ENCODE measurements at places on chromosomes 7 and 10.

DNA sequence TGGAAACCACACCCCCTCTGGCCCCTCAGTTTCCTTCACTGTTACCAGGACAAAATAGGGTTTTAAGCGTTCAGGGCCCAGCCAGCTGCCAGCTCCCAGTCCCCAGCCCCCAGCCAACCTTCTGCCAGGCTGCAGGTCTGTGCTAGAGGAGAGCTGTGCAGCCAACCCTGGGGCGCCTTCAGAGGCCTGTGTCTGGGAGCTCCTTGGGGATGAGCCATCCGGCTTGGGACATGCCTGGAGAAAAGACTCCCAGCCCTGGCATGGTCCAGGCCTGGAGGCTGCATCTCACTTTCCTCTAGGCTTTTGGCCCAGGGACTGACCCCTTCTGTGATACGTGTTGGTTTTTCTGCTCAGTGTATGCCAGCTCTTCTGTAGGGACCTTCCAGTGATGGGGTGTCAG is 487.6 kb upstream of the MGMT start:
- DNase-seq: no peak

- DNase-seq: no peak
Measured at GRCh38 chr10:60910543-60910942, 33.4 kb downstream of the RHOBTB1 start.

GRCh38 chr7:113086431-113086888 is at the start of gene GPR85:
TSS of gene GPR85 (minus strand) at chr7:113086827. CDS start at chr7:113084721, 2,106 bp downstream.
- peak; percentile 60 for DNase-seq

DNA sequence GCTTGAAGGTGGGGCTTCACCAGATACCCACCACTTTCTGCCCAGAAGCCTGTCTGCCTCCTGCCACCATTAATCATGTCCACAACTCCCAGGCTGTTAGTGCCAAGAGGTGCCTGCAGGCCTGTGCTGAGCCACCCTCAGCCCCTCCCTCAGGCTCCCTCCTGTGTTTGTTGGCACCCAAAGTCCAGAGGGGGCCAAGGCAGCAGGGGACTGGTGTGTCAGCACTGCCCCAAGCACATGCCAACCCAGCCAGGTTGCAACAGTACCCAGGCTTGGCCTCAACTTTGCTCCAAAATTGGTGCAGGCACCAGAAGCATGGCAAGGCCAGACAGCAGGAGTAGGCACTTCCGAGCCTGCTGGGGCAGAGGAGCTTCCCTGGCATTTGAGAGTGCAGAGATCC is 111.3 kb downstream of the HPSE2 start:
- DNase-seq: no peak

DNA sequence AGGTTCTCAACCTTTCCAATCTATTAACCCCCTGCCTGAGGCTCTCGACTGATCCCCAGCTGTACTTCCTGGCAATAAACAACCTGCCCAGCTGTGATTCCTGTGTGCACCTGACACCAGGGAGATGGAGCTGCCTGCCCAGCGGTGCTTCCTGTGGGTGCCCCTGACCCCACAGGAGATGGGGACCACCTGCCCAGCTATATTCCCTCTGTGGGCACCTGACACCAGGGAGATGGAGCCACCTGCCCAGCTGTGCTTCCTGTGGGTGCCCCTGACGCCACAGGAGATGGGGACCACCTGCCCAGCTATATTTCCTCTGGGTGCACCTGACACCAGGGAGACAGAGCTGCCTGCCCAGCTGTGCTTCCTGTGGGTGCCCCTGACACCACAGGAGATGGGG is 184.0 kb downstream of the DIP2C start:
- no peak for DNase-seq

- no peak for DNase-seq
Measured at GRCh38 chr7:137209151-137209817, 134.2 kb downstream of the PTN start.

GRCh38 chr10:124546957-124547646 is 85.5 kb downstream of the LHPP start:
- DNase-seq: no peak

DNA sequence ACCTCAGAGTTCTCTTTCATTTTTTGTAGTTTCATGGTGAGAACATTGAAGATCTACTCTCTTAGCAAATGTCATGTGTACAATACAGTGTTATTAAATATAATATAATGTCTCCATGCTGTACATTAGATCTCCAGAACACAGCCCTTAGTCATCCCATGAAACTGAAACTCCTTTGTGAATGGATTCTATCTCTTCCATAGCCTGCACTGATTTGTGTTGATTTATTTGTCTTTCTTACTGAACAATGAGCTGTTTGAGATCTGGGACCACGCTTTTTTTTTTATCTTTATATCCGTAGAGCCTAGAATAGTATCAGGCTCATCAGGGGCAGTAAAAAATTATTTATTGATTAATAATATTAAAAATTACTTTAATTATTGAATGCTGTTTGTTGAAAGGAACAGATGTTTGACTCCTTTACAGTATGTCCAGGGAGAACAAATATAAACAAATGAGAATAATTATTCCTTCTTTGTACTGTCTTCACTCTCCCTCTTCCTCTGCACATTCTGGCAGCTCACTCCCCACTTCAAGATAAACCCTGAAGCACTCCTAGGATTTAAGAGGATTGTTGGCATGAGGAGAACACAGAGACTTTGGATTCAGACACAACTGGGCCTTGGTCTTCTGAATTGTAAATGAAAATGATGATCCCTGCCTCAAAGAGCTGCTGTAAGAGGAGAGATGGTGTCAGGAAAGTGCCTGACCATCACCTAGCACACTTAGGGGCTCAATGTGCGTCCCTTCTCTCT is 81.6 kb upstream of the MSRB2 start:
- no peak for DNase-seq

DNA sequence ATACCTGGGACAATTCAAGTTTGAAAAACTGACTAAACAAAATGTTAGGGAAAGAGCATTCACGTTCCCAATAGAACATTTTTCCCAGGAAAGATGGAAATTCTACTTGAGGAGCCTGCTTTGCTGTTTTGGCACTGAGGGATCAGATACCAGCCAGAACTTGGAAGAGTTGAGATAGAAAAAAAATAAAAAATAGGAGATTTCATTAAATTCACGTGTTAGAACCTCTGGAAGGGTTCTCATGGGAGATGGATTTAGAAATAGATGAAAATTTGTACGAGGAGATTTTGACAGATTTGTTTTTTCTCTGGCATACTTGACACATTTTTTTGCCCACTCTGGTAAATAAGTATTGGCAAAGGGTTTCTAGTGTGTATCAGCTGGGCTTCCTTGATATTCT is 63.7 kb downstream of the CELF2 start:
- DNase-seq: no peak
